ENCODE measurements at places on chromosomes 2 and 18.

DNA sequence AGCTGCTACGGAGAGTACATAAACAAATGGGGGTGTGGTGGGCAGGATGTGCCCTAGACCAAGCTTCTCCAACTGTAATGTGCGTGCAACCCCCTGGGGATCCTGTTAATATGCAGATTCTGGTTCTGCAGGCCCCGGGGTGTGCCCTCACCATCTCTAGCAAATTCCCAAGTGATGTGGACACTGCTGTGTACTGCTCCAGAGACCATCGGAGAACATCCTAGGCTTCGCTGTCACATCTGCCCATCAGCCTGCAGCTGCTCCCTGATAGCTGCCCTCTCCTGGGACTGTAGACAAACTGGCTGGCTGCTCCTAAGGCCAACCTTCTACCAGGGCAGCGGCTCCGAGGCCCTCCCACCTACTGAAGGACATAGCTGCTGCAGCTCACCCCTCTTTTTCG is 3.2 kb downstream of the HS1BP3 start:
- DNase-seq: no peak

DNA sequence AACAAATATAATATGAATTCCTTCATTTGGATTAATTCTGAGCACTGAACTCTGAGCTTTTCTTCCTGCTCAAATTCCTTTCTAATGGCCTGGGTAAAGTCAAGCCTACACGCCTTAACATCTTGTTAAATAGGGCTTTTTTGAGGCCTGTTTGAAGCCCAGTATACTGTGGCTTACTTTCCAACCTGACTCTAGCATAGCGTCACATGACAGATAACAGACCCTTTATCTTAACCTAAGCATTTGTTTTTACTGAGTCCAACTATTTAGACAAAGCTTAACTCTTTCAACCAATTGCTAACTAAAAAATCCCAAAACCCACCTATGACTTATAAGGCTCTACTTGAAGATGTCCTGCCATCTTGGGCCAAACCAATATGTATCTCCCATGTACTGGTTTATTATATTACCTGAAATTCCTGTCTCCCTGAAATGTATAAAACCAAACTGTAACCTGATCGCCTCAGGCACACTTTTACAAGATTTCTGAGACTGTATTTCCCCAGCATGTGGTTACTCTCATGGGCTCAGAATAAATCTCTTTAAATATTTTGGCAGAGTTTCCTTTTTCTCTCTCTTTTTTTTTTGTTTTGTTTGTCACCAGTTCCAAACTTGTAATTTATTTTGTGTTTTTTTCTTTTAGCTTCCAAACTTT is 271.1 kb upstream of the VWC2L start:
- peak; percentile 9 for DNase-seq

DNA sequence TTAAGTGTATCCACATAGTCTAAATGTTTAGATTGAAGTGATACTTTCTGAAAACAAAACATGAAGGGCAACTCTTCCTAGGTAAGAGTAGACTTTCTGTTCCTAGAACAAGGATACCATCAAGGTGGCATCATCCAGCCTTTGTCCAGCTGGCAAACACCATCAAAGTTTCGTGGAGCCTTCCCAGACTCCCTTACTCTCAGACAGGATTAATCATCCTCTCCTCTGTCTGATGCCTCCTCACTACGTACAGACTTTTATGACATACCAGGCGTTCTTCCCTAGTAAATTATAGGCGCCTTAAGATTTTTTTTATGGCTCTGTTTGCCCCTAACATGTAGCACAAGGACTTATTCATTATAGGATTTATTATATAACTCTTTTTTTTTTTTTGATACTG is 29.4 kb upstream of the ASNSD1 start:
- no peak for DNase-seq

DNA sequence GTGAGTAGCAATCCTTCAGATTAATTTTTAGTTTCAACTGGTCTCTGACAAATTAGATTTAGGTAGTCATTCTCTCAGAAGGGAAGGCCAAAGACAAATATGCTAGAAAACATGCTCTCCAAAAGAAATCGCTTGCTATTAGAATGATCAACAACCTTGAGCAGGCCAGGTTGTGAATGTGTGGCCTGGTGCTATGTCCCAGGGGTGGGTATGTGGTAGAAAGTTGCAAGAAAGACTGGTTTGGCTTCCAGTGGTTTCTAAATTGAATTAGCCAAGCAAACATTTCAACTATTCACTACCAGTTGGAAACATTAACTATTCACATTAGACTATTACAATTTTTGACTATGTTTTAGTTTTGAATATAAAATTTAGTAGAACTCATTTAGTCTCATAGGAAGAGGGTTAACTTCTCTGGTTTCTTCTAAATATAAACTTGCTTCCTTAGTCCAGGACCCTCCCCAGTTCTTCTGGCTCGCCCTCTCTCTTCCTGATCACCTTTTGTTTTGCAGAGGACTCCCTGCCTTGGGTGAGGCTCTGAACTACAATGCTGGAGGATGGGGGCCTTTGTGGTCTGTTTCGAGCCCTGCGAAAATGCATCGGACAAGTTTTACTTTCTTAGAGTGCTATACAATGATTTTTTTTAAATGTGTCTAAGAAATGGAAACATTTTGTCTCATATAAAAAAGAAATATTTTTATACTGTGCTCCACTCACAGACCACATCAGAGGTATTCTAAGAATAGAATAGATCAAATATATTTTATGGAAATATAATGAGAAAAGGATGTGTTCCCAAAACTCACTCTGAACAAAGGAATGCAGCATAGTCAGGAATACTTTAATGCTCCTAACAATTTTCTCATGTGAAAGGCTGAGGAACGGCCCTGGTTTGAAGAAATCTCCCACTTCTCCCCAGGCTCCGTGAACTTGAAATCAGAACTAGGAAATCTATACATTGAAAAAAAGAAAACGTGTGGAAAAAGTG is 375.0 kb upstream of the ZEB2 start:
- DNase-seq: no peak

DNA sequence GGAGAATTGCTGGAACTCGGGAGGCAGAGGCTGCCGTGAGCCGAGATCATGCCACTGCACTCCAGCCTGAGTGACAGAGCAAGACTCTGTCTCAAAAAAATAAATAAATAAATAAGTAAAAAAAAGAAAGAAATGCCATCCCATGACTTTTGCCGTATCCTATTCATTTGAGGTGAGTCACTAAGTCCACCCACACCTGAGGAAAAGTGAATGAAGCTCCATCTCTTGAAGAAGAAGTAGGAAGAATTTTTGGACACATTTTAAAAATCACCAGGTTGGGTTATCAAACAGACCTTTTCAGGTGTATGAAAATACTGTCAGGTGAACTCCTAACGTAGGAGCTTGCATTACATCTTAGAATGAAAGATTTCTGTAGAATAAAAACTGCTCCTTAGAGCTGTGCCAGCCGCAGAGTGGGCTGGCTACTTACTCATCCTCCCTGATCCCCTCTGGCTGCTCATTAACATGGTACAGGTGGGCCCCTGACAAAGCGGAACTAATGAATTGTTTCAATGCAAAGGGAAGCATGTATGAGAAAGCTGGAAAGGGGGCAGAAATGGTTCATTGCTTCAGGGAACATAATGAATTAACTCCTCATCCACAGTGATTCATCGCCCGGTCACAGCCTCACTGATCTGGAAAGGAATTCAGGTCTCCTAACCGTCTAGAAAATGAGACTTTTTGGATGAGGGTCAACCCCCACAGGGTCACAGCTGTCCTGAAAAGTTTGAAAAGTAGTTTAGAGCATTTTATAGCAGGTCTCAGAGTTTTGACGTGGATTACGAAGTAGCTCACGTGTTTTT is 191.4 kb downstream of the SPP2 start:
- peak; percentile 92 for DNase-seq

- no peak for DNase-seq
Measured at GRCh38 chr2:31109633-31110192, 28.5 kb downstream of the GALNT14 start.

DNA sequence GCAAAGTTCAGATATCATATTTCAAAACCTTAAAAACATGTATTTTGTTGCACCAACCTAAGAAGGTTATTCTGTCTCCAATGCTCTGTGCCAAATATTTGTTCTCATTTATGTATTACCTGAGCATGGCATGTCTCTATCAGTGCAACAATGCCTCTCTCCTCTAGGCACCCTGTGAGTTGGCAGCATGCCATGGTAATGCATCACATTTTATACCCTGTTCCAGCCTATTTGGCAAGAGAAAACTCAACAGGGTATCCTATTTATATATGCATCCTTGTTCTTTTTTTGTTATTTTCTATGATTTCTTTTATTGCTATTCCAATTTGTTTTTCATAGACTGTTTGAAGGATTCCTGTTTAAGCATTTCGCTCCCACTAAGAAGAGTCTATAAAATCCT is 126.3 kb upstream of the NRXN1 start:
- no peak for DNase-seq

- DNase-seq: no peak
Measured at GRCh38 chr2:129144082-129144791, 825.6 kb upstream of the HS6ST1 start.

GRCh38 chr2:202030691-202031090 is 3.0 kb upstream of the FZD7 start:
- DNase-seq: no peak

GRCh38 chr2:217261452-217261851 is 401.6 kb upstream of the TNP1 start:
- DNase-seq: no peak

GRCh38 chr18:2513616-2514015 is 57.7 kb downstream of the METTL4 start:
- DNase-seq: no peak

GRCh38 chr2:181474222-181474881 is 17.2 kb downstream of the ITGA4 start:
- DNase-seq: no peak

DNA sequence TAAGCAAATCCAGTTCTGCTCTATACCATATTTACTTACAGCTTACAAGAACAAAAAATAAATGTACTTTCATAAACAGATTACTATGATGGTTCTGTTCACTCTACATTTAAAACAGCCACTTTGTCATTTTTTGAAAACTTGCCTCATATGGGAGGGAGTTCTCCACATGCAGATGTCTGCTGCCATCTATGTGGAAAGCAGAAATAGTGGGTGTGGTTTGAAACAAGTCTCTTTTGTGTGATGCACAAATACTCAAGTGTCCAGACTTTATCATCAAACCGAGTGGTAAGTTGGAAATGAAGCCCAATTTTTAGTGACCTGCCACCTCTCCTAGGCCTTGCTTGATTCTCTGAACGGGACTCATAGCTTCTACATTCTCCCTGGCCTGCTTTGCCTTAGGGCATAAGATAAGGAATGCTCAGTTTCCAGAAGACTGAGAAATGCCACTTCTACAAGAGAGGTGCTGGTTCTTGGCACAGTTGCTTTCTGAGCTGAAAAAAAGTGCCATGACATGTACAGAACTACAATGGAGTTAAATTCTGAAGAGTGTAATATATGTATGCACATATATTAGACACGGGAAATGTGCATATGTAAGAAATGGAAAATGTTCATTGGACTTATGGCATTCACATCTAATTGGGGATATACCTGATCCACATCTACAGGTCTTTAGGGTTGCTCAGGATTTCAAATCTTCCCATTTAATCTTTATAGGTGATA is 221.0 kb downstream of the SLC8A1 start:
- no peak for DNase-seq

DNA sequence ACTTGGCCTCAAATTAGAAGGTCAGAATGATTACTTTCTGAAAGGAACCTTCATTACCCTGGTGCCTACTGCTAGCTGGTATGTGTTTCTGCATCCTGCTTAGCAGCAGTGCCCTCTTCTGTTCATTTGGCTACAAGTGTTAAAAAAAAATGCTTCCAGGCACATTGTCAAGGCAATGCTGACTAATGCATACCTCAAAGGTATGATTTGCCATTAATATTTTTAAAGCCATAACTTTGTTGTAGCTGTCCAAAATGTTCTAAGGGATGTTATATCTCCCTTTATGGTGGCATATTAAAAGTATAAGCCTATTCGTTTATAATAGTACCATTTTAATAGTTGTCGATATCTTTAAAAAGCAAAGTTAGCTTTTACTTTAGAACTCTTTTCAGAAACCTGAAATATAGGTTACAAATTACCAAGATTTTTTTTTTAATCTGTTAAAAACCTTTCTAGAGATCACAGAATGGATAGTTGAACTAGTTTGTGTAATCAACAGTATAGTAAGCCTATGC is 52.0 kb upstream of the FAM171B start:
- peak; percentile 81 for DNase-seq

DNA sequence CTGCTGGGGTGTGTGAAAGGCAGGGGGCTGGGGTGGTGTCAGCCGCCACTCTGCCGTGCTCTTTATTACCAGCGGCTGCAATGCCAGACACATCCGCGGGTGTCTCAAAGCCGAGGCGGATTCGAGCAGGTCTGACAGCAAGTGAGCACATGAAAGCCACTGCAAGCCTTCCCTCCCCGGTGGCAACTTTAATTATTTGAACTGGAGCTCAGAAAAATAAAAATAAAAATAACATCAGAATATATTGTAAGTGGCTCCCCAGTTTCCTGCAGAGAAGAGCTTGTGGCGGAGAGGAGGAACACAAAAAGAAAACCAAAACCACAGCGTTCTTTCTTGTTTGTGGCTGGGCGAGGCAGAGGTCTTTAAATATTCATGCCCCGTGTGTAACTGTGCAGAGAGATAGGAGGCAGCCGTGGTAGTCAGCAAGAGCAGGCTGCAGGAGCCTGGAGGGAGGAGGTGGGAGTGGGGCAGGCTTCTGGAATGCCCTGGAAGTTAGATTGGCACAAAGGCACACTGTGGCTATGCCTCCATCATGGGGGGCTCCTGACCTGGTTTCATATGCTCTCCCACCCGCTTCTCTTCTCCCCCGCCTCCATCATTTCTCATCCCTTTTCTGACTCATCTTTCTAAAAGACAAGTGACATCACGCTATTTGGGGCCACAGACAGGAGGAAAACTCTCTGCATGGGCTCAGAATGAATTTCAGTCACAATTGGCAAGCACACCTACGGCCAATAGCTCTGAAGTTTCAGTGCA is 199.8 kb downstream of the CLIP4 start:
- peak; percentile 34 for DNase-seq

GRCh38 chr2:215684448-215685237 is 248.8 kb upstream of the FN1 start:
- DNase-seq: peak; percentile 86

DNA sequence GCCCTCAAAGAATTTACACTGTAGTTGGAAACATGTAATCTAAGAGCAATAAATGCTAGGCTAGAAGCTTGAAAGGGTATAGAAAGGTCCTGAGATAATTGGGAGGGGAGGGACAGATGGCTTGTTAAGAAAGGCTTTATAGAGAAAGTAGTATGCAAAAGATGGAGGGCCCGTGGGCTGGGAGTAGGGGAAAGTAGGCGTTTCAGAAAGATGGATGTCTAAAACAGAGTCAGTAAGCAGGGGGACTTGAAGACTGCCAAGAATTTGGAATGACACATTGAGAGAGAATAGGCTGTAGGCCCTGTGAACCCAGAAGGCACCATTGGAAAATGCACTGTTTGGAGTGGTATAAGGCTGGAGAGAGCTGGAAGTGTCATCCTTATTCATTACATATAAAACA is 822 bp downstream of the PSMG2 start:
- no peak for DNase-seq

GRCh38 chr18:75207310-75208154 is 1.4 kb downstream of the PTGR3 start:
- DNase-seq: peak; percentile 36

- no peak for DNase-seq
Measured at GRCh38 chr2:100321866-100322820, at the start of gene LONRF2. LONRF2 (minus strand) TSS chr2:100322501; CDS start chr2:100322093, 408 bp downstream.

Data from foreskin keratinocyte (primary cell).